ENCODE measurements at places on chromosomes 5 and 9.
A peak's percentile ranks its signal among the peaks of the same experiment; 100 is the strongest.

DNA sequence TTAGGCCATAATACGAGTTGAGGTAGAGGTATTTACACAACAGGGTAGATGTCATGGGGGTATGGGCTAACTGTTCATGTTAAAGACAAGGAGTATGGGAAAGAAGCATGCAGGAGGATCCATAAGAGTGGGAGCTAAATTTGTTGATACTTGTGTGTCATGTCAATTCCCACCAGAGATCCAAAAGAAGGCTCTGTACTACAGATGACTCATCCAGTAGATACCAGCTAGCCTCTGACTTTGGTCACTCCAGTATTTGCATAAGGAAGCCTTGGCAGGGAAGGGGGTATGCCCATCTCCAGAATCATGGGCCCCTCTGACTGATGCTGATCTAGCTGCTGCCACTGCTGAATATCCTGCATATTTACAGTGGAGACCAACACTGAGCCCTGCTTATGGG, 743.7 kb upstream of the GRAMD2B start:
- DNase-seq: no peak

DNA sequence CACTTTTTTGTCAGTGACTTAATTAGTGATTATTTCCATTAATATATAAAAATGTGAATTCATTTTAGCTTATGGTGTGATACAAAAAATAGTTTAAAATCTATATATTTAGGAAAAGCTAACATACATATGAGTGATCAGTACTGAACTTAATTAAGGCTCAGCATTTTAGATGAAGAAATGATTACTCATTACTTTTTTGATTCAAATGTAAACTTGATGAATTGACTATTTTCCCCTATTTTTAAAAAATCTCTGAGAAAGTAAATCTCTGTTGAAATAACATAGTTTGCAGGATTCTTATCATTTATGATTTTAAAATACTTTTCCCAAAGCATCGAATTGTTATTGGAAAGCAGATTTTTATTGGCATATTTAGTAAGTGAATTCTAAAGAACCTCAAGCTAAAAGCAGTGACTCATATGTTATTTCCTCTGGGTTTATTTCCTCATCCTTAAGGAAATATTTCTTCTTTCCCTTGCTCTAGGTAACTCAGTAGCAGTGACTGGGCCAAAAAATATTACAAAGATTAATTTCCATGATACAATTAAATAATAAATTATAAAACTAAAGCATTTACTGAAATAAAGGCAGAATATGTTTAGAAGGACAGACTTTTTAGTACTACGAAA, 290.6 kb downstream of the FER start:
- no peak for DNase-seq

DNA sequence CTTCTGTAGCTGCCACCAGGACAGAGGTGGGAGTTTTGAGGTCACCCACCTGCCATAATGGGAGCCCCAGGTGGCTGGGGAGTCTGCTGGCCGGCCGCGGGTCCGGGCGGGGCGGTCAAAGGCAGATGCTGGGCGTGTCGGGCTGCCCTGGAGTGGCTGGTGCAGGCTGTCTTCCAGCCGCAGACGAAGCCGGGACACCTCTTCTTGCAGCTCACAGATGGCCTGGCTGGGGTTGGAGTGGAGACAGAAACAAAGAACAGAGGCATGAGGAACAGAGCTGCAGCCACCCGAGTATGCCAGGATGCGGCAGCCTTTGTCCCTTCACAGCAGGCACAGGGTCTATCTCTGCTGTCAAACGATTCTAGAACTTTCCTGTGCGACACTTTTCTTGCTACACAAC, 18.0 kb downstream of the ORM2 start:
- DNase-seq: no peak

- DNase-seq: no peak
Observed at GRCh38 chr9:99147177-99147576, 42.3 kb downstream of the TGFBR1 start.

- DNase-seq: no peak
Observed at GRCh38 chr5:66538126-66538525, 58.1 kb upstream of the MAST4 start.

DNA sequence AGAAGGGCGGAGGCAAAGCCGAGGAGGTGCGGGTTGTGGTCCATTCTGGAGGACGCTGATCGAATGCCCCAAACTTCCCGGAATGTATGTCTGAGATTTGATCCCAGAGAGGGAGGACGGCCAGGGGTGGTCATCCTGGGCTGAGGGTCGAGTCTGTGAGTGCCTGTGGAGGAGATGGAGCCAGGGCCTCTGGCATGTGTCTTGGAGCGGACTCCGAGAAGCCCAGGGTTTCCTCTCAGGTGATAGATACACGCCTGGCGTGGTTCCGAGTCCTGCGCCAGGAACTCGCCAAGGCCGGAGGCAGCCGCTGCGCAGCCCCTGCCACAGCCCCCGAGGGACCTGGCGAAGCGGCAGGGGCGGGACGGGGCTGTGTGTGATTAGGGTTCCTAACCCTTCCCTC, 363 bp downstream of the ZNF454 start:
- DNase-seq: no peak

DNA sequence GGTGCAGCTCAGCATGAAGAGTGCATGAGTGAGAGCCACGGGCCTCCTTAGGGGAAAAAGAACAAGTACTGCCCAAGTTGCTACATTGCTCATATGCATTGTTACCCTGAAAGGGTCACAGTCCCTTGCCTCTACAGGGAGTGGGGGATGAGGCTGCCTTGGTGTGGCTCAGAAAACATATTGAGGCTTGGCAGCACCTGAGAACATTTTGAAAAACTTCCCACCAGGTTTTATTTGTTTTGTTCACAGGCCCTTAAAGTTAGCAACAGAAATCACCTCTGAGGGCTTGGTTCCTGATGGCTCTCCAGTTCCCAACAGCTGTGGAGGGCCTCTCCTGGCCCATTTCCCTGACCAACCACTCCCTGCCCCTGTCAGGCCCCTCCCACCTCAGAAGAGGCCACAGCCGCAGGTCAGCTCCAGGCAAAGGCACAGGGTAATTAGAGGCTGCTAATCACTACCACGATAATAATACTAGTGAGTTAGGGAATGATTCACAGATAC, 90.7 kb upstream of the ADRA1B start:
- DNase-seq: peak; percentile 67

DNA sequence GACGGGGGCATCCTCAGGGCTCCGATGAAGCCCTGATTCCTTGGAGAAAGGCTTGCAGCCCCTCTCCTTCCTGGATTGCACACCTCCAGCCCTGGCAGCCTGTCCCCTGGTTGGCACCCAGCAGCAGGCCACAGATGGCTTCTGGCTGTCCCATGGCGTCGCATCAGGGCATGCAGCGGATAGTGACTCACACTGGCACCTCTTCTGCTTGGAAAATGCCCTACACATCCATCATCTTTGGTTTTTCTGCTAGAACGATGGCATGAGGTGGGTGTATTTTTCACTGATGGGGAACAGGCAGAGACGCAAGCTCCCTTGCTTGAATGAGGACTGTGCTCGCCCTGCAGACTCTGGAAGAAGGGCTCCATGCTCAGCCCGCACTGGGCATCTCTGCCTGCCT, 23.2 kb upstream of the IER5L start:
- no peak for DNase-seq

DNA sequence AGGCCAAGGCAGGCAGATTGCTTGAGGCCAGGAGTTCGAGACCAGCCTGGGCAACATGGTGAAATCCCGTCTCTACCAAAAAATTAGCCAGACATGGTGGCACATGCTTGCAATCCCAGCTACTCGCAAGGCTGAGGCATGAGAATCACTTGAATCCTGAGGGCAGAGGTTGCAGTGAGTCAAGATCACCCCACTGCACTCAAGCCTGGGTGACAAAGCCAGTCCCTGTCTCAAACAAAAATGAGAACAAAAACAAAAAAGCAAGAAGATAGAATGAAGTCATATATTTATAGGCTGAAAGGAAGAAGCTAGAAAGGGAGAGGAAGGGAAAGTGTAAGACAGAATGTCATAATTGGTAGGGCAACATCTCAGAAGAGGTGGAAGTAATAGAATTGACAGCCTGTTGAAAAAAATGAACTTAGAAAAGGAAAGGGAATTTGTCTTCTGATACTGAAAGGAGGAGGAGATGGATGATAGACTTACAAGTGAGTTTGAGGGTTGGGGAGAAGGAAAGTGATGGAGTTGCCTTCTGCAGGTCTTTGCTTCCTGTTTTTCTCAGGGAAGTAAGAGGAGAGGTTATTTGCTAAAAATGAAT, 32.2 kb downstream of the CARD6 start:
- no peak for DNase-seq

Measured in gastrocnemius medialis (tissue), 4 donors.